Activated CD4-positive, CD25-positive, alpha-beta regulatory T cell (primary cell): ENCODE measurements at places on chromosomes 4 and X.

DNA sequence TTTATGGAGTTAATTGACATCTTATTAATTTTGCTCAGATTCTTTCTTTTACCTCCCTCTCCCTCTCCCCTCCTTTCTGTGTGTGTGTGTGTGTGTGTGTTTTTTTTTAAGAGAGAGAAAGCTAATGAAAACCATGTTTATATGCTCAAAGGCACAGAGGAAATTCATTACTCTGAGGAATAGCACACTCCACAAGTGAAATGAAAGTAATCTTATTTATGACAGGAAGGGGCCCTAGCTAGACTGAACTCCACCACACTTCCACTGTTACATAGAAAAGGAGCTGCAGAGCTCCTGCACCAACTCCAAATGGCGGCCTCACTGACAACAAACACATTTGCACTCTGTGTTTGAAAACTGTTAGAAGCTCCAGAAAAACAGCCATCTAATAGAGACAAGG, 150.6 kb downstream of the RASL11B start:
- no peak for DNase-seq

- no peak for DNase-seq
Observed at GRCh38 chrX:129565046-129565650, 25.1 kb downstream of the OCRL start.

DNA sequence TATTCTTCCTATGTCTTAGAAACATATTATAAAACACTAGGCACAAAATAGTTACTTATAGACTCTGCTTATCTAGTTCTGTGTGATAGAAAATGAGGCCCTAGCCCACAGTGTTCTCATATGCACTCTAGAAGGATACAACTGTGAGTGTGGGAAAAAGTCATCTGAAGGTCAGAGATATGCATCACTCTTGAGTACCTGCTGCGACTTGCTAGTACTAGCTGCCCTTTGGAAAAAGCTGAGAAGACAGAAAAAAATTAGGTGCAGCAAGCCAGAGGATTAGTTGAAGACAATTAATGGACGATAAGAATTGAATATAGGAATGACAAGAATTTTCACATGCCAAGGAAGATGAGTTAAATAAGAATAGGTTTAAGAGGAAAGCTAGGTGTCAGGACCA, 61.3 kb downstream of the MTHFD2L start:
- no peak for DNase-seq

DNA sequence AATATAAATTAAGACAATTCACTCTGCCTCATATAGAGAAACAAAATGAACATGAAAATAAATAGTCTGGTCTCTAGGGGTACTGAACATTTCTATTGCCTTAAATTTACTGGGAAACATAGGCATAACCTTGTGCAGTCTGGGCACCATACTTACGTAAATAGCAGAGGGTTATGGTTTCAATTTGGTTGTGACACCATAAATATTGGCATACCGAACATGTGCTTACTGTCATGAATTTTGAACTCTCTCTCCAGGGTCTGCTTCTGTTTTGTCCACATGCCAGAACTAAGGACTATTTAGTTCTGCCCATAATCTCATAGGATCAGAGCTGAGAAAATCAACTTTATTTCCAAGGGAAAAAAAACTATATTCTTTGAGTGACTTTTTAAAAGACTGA, 17.6 kb downstream of the PDGFC start:
- DNase-seq: no peak

DNA sequence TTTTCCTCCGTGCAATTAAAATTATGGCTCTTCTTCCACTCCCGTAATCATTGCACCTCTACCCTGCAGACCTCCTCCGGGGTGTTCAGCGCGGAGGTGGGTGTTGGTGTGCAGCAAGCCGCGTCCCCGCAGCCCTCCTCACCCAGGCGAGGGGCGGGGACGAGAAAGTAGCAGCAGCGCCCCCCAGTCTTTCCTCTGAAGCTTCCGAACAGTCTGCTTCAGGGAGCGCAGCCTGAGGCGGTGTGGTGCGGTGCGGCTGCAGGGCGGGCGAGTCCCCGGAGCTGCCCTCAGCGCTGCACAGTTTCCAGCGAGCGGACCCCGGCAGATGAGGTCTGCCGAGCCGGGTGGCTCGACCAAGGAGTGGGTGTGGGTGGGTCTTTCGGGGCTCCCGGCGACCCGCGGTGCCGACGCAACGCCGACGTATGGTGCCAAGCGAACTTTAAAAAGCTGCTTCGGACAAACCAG, at the start of gene FRAS1:
Gene FRAS1, plus strand, starts transcription at position 189 of the 465 bp plus-strand sequence. CDS start 687 bp downstream, outside the sequence.
- DNase-seq: no peak

DNA sequence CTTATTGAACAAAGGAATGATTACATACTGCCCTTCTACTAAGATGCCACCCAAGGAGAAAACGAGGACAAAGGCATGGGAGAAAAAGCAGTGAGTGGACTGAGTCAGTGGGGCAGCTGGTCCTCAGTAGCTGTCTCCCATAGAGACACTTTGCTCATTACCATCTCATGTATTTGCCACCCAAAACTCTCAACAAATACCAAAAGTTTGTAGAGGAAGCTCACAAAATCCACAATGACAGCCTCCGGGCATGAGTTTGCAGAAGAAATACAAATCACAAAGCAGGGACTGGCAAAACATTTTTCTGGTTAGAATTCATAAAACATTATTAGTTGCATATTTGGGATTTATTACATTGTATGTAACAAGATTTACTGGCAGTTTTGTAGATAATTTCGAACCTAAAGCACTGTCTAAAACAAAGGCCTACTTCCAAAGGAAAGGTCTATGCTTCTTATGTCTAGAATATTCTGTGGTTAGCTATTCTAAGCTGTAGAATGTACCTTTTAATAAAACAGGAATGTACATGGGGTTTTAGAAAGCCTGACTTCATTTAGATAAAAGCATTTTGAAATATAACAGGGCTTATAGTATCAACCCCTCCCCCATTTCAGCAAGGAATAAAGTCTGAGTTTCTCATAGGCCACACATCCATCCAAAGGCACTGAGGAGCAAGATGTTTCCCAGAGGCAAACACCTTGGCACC, 17.7 kb downstream of the PCDH18 start:
- DNase-seq: no peak

- no peak for DNase-seq
Observed at GRCh38 chr4:61782133-61782532, 582.0 kb downstream of the ADGRL3 start.

DNA sequence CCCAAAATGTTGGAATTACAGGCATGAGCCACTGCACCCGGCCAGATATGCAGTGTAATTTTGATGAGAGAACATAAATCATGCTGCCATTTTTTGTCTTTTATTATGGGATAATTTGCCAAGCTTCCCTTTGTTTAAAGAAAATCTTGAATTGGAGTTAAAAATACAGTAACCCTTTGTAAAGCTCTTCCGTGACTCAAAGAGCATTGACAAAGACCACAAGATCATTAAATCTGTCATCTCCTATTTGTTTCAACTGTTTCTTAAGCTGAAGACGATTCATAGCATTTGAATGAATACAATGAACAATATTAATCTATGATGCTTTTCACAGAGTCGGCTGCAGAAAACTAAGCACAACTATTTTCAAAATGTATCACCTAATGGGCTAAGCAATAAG, 132.6 kb downstream of the ANAPC4 start:
- DNase-seq: no peak

DNA sequence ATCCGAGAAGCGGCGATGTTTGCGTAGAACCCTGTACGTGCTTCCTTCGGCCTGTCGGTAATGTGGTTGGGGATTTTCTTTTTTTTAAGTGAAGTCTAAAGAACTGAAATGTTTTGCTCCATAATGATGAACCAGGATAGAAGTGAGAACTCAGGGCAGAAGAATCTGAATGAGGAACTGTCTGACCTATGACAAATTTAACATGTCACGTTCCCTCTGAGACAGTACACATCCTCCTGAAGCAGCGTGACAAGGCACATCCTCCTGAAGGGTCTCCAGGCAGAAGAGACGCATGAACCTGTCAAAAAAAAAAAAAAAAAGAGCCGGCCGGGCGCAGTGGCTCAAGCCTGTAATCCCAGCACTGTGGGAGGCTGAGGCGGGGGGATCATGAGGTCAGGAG, 6.2 kb downstream of the CSF2RA start:
- DNase-seq: no peak

GRCh38 chr4:47719576-47719975, 118.3 kb downstream of the CORIN start:
- no peak for DNase-seq

DNA sequence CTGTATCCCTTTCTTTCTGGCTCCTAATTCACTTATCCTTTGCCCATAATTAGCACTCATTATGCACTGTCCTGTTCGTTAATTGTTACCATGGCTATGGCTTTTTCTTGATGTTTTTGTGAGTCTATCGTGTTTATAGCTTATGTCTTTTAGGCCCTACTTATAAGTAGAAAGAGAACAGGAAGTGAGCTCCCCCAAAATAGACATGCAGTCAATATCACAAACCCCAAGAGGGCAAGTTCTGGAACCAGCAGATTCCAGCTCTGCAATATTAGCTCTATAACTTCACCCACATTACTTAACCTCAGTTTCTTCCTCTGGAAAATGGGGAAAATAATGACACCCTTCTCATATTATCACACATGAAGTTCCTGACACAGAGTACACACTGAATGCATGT, 7.4 kb upstream of the HS3ST1 start:
- no peak for DNase-seq

DNA sequence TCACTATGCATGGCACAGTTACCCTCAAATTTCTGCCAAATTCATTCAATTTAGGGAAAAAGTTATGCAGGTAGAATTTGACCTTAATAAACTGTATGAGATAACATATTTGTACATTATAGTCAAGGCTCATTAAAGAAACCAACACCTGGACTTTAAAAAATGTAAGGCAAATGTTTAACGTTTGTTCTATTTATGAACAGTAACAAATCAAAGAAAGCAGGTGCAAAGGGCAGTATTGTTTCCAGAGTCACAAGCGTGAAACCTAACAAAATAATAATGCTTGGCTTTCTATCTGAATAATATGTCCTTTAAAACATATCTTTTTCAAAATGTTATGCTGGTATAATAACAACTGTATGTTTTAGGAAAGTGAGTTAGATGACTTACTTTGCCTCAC, 41.2 kb downstream of the LIN54 start:
- DNase-seq: no peak

GRCh38 chr4:76003620-76004019, 3.7 kb downstream of the CXCL9 start:
- DNase-seq: no peak

DNA sequence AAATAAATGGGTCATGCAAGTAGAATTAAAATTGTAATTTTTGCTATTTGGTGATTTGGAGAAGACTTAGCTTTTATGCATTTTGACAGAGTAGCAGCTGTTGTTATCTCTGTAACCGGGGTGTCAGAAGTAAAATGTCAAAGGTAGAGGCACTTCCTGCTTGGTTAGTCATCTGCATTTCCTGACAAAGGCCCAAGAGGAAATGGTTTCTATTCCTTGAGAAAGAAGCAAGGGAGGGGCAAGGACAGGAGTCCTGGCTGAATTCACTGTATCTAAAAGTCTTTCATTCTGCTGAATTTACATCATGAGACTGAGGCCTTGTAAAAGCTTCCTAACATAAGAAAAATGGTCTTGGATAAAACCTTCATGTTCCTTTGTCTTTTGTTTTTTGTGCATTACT, 550.9 kb upstream of the BOD1L1 start:
- DNase-seq: no peak

GRCh38 chr4:149141391-149141790, 674.3 kb downstream of the IQCM start:
- DNase-seq: no peak

GRCh38 chrX:155334486-155335336, at the start of gene CLIC2:
CLIC2 (minus strand) TSS chrX:155334614; CDS start chrX:155334427, 187 bp downstream.
- DNase-seq: no peak

- no peak for DNase-seq
Observed at GRCh38 chr4:41442810-41443209, 95.1 kb upstream of the LIMCH1 start.

DNA sequence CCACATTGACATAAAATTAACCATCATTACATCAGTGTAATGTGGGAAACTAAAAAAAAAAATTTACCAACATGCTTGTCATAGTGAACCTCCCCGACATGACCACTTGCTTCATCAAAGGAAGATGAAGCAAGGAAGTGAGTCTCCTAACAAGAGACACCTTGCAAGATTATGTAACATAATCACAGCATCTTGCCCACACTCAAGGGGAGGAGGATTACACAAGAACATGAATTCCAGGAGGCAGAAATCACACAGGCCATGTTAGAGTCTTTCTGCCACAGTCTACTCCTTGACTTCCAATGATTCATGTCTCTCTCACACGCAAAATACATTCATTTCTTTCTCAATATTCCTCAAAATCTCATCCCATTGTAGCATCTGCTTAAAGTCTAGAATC, 93.3 kb downstream of the AKAP4 start:
- DNase-seq: no peak

DNA sequence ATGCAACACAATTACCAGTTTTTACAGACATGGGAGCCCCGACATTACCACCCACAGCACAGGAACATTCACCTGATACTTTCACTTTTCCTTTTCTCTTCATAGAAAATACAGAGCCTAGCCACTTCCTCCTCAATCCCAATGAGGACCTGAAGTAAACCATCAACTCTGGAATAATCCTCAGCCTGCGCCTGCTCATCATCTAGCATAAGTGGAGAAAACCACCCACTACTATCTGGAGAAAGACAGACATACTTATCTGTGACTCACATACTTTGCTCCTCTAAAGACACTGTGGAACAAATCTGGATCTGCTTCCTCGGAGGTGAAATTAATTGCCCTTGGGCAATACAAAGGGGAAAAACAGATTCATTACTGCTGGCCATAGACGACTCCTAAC, 47.8 kb downstream of the ZCCHC13 start:
- DNase-seq: no peak

DNA sequence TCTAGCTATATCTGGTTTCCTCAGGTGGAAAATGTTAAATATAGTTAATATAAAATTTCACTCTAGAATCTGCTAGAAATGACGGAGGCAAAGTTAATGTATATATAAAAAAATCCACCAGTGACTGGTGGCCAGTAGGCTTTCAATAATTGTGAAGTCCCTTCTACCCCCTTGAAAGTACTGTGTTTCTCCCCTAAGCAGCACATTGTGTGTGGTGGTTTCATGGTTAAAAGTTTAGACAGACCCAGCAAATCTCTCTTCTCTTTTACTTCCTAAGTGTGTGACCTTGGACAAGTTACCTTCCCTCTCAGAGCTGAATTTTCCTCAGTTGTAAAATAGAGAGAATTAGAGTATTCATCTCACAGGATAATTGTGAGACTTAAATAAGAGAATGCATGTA, 600 bp upstream of the HEPH start:
- no peak for DNase-seq

- DNase-seq: no peak
Observed at GRCh38 chr4:24638396-24638875, 54.1 kb upstream of the DHX15 start.

- DNase-seq: no peak
Observed at GRCh38 chr4:23305026-23305425, 584.8 kb downstream of the PPARGC1A start.

- no peak for DNase-seq
Observed at GRCh38 chr4:4248885-4249203, 821 bp upstream of the TMEM128 start.

DNA sequence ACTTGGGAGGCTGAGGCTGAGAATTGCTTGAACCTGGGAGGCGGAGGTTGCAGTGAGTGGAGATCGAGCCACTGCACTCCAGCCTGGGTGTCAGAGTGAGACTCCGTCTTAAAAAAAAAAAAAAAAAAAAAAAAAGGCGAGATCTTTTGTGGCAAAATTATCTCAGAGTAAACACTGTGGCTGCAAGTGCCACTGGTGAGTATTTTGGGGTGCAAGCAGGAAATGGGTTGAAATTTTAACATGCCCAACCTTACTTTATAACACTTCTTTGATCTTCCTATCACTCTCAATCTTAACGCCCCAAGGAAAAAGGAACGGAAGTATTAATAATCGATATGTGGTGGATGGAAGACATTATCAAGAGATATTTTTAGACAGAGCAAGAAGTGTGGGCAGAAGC, 32.1 kb downstream of the SLC34A2 start:
- no peak for DNase-seq

GRCh38 chr4:188025476-188025875, 29.9 kb downstream of the ZFP42 start:
- DNase-seq: no peak
